ENCODE measurements at places on chromosomes 12 and 14.
A peak's percentile ranks its signal among the peaks of the same experiment; 100 is the strongest.

DNA sequence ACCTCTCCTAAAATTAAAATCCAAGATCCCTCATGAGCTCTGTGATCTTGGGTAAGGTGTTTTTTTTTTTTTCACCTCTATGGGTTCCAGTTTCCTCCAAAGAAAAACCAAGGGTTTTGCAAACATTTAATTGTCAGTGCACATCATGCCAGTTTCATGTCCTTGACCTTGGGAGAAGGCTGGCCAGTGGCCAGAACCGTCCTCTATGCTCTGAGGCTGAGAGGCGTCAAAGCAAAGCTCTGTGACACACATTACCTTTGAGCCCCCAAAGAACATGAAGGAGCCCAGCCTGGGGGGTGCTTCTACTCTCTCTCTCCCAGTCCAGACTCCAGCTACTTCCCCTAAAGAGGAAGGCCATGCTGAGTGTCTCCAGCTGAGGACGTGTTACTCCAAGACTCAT lies 145.5 kb upstream of the TMEM132C start:
- no peak for DNase-seq

GRCh38 chr14:74563233-74563585 lies 48.8 kb downstream of the LTBP2 start:
- no peak for DNase-seq

GRCh38 chr12:21526721-21527345 lies 737 bp downstream of the SPX start:
- no peak for DNase-seq

- DNase-seq = peak; percentile 16
Observed at GRCh38 chr12:122356192-122356635, 66.3 kb downstream of the CLIP1 start.

DNA sequence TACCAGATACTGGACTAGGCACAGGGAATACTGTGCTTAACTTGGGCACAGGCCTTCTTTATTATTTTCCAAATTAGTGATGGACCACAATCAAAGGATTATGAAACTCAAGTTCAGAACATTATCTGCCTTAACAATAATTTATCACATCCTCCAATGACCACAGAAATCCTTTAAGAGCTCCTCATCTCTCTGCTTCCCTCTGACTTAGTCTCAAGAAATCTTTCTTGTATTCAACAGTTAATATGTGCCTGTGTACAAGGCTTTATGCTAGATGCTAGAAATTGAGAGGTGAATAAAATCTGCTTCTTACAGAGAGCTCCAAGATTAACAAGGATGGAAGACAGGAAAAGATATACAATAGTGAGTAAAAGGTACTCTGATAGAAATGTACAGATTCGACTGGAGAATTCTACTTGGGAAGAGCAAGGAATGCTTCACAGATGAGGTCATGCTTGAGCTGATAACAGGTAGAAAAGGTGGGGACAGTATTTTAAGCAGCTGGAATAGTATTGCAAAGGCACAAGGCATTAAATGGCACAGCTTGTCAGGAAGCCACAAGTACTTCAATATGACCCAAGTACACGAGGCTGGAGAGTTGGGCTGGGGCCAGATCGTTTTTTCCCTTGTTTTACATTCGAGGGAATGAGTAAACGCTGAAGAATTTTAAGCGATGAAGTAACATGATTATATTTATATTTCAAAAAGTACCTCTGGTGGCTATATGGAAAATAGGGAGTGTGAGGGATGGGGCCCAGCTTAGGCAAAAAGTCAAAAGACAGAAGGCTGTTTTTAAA lies 55.1 kb upstream of the ARID2 start:
- no peak for DNase-seq

DNA sequence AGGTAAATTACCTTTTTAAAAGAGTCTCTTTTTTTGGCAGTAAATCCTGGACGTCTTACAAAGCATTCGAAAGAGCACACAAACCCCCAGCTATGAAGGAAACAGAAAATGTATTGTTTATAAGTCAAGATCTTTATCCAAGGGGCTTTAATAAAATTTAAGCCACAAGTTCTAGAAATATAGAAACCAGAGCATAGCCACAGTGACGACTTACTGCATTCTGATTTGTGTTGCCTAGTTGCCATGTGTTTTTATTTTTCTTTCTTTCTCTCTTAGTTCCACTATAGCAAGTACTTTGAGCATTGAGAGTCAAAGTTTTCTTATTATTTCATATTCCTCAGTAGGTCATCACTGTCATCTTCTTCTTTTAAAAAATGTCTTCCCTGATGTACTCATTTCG lies 47.8 kb upstream of the TBPL2 start:
- no peak for DNase-seq

- no peak for DNase-seq
Observed at GRCh38 chr12:86367137-86367536, 110.9 kb upstream of the MGAT4C start.

DNA sequence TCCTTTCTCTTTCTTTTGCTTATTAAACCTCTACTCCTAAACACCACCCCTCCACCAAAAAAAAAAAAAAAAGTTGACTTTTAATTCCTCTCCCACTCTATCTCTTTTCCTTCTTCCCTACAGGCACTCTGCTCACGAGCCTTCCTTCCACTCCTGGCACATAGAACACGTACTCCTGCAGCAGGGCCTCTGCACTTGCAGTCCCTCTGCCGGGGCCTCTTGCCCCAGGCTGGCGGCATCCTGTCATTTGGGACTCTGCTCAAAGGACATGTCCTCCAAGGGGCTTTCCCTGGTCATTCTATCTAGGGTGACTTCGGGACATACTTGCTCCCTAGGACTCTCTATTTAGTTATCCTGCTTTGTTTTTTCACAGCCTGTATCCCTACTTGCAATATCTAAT lies 7.7 kb downstream of the FOS start:
- no peak for DNase-seq

- DNase-seq = no peak
Observed at GRCh38 chr12:5433081-5433844, 1.4 kb downstream of the NTF3 start.

- DNase-seq = no peak
Observed at GRCh38 chr14:75223664-75224154, 47.3 kb upstream of the TMED10 start.

DNA sequence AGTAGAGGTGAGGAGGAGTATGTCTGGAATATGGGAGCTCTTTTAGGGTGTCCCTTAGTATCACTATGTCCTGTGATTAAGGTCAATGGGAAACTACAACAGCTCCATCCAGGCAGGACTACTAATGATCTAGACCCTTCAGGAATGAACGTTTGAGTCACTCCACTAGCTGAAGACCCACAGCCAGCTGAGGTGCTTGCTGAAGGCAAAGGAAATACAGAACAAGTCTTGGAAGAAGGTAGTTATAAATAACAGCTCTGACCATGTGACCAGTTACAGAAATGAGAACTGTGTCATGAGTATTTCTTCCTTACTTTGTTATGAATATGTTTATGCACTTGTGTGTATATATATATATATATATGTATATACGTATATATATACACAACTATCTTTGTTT lies 40.5 kb upstream of the USP44 start:
- no peak for DNase-seq

DNA sequence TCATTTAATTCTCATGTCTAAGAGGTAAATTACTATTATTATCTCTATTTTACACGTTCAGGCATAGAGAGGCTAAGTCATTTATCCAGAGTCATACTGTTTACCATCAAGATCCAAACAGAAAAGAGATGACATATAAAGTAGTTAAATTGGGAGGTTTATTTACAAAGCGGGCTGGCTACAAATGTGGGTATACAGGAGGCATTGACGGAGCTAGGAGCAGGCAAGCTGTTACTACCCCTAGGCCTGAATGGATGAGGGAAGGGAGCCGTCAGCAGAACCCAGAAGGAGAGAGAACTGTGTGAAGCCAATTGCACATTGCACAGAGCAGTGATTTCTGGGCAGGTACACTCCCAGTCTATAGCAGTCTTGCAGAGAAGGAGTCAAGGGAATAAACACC lies 39.8 kb downstream of the DACT1 start:
- DNase-seq = no peak

- no peak for DNase-seq
Observed at GRCh38 chr12:66241061-66242043, 52.3 kb downstream of the IRAK3 start.

GRCh38 chr12:34400986-34401658 lies 378.8 kb downstream of the ALG10 start:
- no peak for DNase-seq

GRCh38 chr14:38101679-38102078 lies 106.0 kb upstream of the SSTR1 start:
- DNase-seq = no peak

DNA sequence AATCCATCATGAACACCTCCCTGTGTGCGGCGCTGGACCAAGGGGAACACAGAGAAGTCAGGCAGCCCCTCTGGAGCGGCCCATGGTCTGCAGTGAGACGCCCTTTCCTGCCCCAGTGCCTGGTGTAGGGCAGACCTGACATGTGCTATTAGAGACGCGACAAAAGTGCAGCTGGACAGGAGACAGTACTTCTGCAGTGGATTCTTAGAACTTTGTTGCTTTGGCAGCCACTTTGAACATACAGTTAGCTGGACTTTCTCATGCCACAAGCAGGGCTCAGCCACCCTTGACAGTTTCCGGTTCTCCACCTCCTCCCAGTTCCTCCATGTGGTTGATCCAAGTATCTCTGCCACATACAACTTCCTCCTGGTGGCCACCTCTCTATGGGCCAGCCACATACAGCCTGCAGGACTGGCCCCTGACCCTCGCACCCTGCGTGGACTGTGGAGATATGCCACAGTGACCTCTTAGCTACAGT lies 45.9 kb downstream of the LGMN start:
- DNase-seq = no peak

DNA sequence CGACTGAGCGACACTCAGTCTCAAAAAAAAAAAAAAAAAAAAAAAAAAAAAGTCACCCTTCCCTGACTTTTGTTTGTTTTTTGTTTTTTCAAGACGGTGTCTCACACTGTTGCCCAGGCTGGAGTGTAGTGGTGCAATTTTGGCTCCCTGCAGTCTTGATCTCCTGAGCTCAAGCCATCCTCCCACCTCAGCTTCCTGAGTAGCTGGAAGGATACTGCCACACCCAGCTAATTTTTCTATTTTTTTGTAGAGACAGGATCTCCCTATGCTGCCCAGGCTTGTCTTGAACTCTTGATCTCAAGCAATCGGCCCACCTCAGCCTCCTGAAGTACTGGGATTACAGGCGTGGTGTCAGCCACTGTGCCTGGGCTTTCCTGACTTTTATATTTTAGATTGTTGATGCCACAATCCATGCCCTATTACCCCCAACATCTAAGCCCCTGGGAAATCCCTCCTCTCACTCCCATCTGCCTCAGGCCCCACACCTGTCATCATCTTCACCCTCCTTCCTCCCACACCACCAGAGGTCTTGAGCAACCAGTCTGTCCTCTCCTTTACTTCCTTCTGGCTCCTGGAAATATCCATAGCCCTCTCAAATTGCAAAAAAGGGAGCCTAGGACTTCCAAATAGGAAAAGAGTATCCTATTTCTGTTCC lies 7.8 kb downstream of the IKZF4 start:
- DNase-seq = no peak

DNA sequence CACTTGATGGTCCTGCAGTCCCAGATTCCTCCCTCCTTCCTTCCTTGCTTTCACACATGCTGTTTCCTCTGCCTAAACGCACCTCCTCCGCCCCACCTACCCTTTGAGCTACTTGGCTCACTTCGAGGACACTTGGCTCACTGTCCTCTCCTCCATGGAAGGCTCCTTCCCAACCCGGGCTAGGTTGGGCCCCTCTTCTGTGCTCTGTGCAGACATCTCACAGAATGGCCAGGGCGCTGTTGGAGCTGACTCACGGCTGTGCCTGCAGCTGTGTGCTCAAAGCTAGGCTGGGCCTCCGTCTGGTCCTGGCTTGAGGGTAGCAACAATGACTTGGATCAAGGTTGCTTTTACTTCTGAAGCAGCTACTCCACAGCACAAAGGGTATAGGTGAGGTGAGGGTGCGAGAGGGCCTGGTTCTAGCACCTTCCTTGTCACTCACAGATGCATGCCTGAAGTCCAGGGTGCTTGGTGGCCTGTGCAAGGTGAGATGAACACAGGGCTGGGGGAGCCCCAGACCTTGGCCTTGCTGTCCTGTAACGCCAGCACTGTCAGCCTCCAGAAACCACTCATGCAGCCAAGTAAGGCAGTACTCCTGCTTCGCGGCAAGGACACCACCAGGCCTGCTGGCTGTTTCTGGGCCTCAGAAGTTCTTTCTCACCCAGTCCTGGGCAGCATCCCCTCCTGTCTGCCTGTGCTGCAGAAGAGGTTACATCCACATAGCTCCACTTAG lies 61.8 kb downstream of the GALNT16 start:
- DNase-seq = no peak

GRCh38 chr14:73741386-73741875 lies 27.2 kb upstream of the PNMA1 start:
- peak; percentile 57 for DNase-seq

- DNase-seq = no peak
Observed at GRCh38 chr14:58562141-58562540, 75.6 kb upstream of the DACT1 start.
